Ascending aorta (tissue), 2 donors: ENCODE measurements at places on chromosomes 7 and 10. TPM values are rescaled to one million over a fixed set of nuclear protein-coding genes. Genes with fewer than 3 reads are reported as not detected.

PRLHR gene
- total RNA-seq: not detected

PBLD gene
- total RNA-seq: 0.32 TPM

CPA4 gene
- total RNA-seq: not detected

CRPPA gene
- not detected for total RNA-seq

MRC1 gene
- 15.1 TPM for total RNA-seq

ZNF365 gene
- total RNA-seq: not detected

DNA sequence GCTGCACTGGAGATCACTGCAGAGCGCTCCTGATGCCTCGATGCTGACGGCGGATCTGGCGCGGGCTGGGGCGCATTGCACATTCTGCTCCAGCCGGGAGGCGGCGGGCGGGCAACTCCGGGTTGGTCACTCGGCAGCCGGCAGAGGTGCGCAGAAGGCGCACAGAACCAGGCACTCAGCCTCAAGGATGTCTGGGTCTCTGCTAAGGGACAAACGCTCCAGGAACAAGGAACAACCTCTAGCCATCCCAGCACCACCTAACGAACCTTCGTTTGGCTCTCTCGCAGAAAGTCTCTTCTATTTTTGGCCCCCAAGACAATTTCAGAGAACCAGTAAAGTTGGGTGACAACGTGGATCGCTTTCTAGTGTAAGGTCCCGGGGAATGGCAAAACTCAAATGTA lies 254.6 kb downstream of the OTUD1 start:
- no peaks in the 10 kb centered on the region for H3K36me3 ChIP-seq
- no peak for DNase-seq
- peaks cover 2% of the 10 kb centered on the region for H3K4me1 ChIP-seq
- no peak overlapping the region for H3K4me3 ChIP-seq

DNA sequence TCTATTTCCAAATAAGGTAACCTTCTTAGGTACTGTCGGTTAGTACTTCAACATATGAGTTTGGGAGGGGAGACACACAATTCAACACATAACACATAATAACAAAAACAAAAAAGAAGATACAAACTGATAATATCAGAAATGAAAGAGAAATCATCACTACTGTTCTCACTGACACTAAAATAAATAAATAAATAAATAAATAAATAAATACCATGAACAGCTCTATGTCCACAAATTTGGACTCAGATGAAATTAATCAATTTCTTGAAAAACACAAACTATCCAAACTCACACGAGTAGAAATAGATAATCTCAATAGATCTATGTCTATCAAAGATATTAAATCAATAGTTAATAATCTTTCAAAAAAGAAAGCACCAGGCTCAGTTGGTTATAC lies 24.5 kb upstream of the SAMD9L start:
- no peaks in the 10 kb centered on the region for H3K27me3 ChIP-seq
- no peak overlapping the region for H3K27ac ChIP-seq
- no peak for DNase-seq
- no peaks in the 10 kb centered on the region for H3K36me3 ChIP-seq

GRCh38 chr10:11331046-11331577 lies 280.3 kb downstream of the USP6NL start:
- peaks cover under 1% of the 10 kb centered on the region for H3K36me3 ChIP-seq
- H3K4me1 ChIP-seq: peaks cover 13% of the 10 kb centered on the region
- peak overlapping the region; percentile 74 for H3K27ac ChIP-seq
- no peaks in the 10 kb centered on the region for H3K27me3 ChIP-seq

- H3K27me3 ChIP-seq: no peaks in the 10 kb centered on the region
- H3K27ac ChIP-seq: no peak overlapping the region
- no peak for DNase-seq
- no peak overlapping the region for H3K4me3 ChIP-seq
- no peaks in the 10 kb centered on the region for H3K36me3 ChIP-seq
- H3K4me1 ChIP-seq: no peaks in the 10 kb centered on the region
Observed at GRCh38 chr10:62348029-62348428, 26.1 kb upstream of the ZNF365 start.

- no peaks in the 10 kb centered on the region for H3K4me1 ChIP-seq
- H3K4me3 ChIP-seq: no peak overlapping the region
- H3K27ac ChIP-seq: no peak overlapping the region
- DNase-seq: no peak
- no peaks in the 10 kb centered on the region for H3K36me3 ChIP-seq
Observed at GRCh38 chr7:148670807-148671206, 27.9 kb upstream of the CUL1 start.

- H3K27me3 ChIP-seq: no peaks in the 10 kb centered on the region
- no peak for DNase-seq
- H3K36me3 ChIP-seq: no peaks in the 10 kb centered on the region
- H3K4me1 ChIP-seq: no peaks in the 10 kb centered on the region
- H3K27ac ChIP-seq: no peak overlapping the region
Observed at GRCh38 chr10:126504063-126504760, 115.9 kb upstream of the ADAM12 start.

GRCh38 chr7:24069751-24070150 lies 214.2 kb upstream of the NPY start:
- no peaks in the 10 kb centered on the region for H3K27me3 ChIP-seq
- DNase-seq: no peak
- no peak overlapping the region for H3K4me3 ChIP-seq

GRCh38 chr7:138710536-138711385 lies 9.6 kb upstream of the SVOPL start:
- H3K36me3 ChIP-seq: no peaks in the 10 kb centered on the region
- no peak for DNase-seq
- no peaks in the 10 kb centered on the region for H3K27me3 ChIP-seq
- H3K4me1 ChIP-seq: no peaks in the 10 kb centered on the region

DNA sequence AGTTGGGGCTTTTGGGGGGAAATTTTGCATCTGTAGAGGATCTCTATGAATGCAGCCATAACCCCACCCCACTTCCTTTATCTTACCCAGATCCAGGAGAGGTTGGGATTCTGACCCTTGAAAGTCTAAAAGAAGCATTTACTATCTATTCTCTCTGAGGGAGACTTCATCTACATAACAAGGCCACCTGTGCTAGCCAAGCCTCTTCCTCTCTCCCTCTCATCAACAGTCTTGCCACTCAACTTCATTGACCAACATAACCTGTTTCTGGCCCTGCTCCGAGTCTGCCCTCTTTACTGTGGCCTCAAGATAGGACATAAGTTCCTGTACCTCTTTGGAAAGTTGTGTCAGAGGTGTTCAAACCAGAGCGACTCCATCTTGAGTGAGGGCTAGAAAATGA lies 19.4 kb downstream of the TUBAL3 start:
- no peak for DNase-seq
- no peak overlapping the region for H3K4me3 ChIP-seq
- no peaks in the 10 kb centered on the region for H3K27me3 ChIP-seq
- H3K4me1 ChIP-seq: no peaks in the 10 kb centered on the region

GRCh38 chr10:26384600-26384999 lies 53.5 kb upstream of the APBB1IP start:
- no peaks in the 10 kb centered on the region for H3K36me3 ChIP-seq
- H3K27me3 ChIP-seq: no peaks in the 10 kb centered on the region
- DNase-seq: no peak
- H3K4me3 ChIP-seq: no peak overlapping the region
- H3K4me1 ChIP-seq: no peaks in the 10 kb centered on the region

- no peak overlapping the region for H3K4me3 ChIP-seq
- H3K4me1 ChIP-seq: no peaks in the 10 kb centered on the region
- no peak overlapping the region for H3K27ac ChIP-seq
- no peaks in the 10 kb centered on the region for H3K36me3 ChIP-seq
- DNase-seq: no peak
Observed at GRCh38 chr10:84826704-84827103, 498.3 kb downstream of the CCSER2 start.

- H3K27ac ChIP-seq: no peak overlapping the region
- DNase-seq: no peak
- H3K4me1 ChIP-seq: peaks cover 4% of the 10 kb centered on the region
- H3K27me3 ChIP-seq: no peaks in the 10 kb centered on the region
- H3K4me3 ChIP-seq: no peak overlapping the region
Observed at GRCh38 chr10:326350-326749, 191.1 kb downstream of the ZMYND11 start.
